Vagina (tissue), 2 donors: ENCODE measurements at places on chromosomes 6 and 20.
A peak's percentile ranks its signal among the peaks of the same experiment; 100 is the strongest.

GRCh38 chr20:34954904-34955230 lies 739 bp downstream of the GSS start:
- DNase-seq, result no peak

- DNase-seq, result no peak
These were observed 248.3 kb downstream of the GRM1 start for GRCh38 chr6:146277142-146277541.

GRCh38 chr6:167163476-167164011 lies 5.8 kb upstream of the GPR31 start:
- no peak for DNase-seq

GRCh38 chr6:2531426-2532215 lies 219.1 kb downstream of the MYLK4 start:
- DNase-seq, result no peak

- DNase-seq, result no peak
These were observed 1418.7 kb downstream of the GRIK2 start for GRCh38 chr6:102812242-102812641.

- DNase-seq, result no peak
These were observed 4.7 kb downstream of the GTSF1L start for GRCh38 chr20:43722153-43722505.

DNA sequence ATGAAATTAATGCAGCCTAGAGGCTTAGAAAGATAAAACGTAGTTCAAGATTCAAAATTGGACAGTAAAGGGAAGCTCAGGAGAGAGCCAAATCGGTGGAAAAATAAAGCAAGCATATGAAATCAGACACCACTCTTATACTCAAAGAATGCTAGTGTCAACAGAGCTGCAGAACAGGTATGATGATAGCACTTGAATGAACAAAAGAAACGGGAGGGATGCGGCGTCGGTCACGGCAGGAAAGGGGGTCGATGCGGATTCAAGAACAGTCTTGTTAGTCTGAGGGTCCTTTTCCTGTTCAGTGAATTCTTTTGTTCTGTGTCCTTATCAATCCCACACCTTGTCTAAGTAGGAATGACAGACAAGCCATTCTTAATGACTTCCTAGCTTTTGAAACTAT lies 114.4 kb downstream of the FOXC1 start:
- no peak for DNase-seq

- DNase-seq, result peak; percentile 98
These were observed 1379.2 kb upstream of the DEFB115 start for GRCh38 chr20:29878281-29878741.

DNA sequence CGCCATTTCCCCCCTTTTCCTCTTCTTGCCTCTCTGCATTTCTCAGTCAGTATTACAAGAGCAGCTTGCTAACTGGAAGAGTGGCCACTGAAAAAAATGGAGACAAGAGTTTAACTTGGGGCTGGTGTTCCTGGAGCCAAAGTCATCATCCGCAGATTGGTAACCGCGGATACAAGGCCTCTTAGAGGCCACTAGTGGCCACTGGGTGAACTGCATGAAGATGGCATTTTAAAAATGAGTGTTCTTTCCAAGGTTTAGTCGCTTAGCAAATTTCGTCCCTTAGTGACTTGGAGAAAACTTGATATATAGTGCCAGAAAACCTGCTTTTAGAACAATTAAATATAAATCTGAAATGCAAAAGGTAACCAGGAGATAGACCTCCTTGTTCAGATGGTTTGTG lies 4.8 kb downstream of the F13A1 start:
- no peak for DNase-seq

DNA sequence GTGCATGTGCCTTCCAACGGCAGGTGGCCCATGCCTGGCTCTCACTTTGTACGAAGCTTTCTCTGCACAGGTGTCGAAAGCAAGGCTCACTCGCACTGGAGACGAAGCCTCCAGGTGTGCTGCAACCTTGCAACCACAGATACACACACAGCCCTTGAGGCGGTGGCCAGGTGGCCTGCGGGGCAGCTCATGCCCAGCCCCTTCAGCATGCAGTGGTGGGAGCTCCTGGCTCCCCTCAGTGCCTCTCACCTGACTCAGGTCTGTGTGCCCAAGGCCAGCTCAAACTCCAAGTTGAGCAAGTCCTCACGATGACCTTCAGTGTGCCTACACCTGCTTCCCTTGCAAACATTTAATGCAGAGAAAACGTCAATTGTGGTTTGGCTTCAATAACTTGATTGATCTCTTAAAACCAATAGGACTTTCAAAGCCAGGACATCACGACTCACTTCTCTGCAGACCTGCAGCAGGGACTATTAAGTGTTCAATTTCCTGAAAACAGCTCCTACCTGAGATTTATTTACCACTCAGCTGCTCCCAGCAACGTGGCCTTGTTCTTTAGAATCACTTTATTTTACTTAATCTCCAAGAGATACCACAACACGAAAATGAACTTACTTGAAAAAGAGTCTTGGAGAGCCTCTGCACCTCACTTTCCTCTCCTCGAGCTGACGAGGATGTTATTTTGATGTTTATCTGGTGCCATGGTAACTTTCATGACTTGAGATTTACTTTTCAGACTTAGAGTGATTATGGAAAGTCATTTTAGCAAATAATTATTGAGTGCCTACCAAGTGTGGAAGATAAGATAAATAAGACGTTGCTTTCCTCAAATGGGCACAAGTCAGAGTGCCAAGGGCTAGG lies 86.3 kb downstream of the SLC22A23 start:
- DNase-seq, result no peak

DNA sequence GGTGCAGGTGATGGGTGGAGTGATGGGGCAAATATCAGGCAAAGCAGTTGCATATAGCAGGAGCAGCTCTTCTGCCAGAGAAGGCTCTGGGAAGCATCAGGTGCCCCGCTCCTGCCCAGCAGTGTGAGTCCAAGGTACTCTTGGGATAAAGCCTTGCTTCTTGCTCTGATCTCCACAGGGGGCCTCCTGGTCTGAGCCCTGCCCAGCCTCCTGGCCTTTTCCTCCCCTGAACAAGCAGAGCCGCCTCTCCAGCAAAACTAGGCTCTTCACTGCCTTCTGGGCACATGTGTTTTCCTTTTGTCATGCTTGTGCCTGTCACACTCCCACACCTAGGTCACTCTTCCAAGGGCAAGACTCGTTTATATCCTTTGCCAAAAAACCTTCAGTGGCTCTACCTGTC lies 34.3 kb downstream of the SIRPA start:
- DNase-seq, result no peak

DNA sequence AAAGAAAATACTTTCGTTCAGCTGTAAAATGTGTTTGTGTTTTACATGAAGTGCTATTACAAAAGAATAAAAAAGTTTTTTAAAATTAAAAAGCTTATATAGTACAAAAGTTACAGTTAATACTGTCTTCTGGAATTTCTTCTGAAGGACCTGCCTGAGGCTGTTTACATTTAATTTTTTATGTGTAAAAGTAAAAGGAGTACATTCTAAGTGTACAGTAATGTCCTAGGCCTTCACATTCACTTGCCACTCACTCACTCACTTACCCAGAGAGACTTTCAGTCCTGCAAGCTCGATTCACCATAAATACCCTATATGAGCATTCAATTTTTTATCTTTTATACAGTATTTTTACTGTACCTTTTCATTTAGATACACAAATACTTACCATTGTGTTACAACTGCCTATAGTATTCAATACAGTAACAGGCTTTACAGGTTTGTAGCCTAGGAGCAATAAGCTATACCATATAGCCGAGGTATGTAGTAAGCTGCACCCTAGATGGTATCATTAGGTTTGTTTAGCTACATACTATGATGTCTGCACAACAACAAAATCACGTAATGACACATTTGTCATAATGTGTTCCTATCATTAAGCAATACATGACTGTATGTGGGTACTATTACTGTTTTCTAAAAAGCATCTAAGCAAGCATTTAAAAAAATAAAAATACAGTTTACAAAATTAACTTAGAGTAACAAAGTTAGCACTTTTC lies 33.0 kb downstream of the RNF146 start:
- no peak for DNase-seq

- DNase-seq, result no peak
These were observed 92.9 kb upstream of the TOX2 start for GRCh38 chr20:43821795-43822194.

DNA sequence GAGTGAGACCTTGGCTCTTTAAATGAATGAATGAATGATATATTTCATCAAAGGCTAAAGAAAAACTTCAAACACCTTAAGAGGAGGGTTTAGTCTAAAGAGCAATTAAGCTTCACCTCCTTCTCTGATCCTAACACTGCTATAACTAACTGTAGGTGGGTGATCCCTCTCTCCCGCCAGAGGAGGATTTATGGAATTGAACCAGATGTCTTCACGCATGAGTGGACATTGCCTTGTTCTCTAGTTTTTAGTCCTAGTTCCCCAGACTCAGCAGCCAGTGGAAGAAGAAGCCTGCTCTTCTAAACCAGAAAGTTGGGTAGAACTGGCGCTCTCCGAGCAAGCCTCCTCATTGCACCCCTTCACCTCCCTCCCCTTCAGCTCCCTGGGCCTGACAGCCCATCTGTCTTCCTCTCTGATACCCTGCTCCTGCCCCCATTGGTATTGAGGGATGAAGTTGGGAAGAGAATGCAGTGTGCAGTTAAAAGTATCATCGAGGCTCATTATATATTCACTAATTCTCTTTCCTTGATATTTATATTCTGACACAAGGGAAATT lies 142.7 kb downstream of the ARID1B start:
- DNase-seq, result no peak

DNA sequence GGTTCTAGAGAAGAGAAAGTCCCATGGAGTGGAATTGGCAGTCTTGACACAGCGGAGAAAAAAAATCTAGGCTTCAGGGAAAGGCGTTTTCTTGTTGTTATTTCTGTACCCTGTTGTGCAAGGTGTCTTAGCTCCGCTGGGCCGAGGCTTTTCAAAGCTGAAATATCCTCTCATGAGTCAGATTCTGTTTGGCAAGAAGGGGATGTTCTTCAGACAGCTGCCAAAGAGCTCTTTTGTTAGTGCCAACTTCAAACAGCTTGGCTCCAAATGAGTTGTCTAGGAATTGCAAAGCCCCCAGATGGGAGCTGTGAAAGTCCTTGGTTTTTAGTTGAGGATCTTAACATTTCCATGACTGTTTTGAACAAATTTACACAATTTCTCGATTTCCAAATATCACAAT lies 45.6 kb downstream of the LRRN4 start:
- DNase-seq, result no peak

DNA sequence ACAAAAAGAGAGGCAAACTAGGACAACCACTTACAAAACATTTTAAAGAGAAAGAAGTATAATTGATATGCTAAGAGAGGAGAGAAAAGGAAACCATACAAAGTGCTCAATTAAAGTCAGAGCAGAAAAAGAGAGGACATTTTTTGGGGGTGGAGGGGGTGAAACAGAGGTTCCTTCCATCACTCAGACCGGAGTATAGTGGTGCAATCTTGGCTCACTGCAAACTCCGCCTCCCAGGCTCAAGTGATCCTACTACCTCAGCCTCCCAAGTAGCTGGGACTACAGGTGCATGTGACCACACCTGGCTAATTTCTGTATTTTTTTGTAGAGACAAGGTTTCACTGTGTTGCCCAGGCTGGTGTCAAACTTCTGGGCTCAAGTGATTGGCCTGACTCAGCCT lies 9.4 kb downstream of the WASF1 start:
- no peak for DNase-seq

DNA sequence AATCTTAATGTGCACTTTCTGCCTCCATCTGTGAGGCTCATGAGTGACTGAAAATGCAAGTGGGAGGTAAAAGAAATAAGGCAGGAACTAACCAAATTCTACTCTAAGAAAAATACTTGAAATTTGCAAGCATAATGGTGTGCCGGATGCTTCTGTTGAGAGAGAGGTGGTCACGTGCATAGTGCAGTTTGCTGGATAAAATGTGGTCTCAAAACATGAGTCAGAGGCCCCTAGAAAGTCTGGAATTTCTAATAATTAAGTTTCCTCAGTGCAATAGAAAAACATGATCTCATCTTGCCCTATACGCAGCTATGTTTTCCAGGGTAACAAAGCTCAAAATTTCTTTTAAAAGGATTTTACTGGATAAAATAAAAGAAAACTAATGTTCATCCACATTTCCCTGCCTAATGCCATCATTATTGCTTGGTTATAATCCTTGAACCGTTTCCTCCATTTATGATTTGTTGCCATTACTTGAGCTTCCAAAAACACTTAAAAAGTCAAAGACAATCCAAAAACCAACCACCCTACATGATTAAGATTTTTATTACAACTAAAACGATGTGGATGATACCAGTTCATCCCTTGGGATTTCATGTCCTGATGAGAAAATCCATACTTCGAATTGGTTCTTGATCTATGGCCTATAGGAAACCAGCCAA lies 351.7 kb upstream of the ARID1B start:
- no peak for DNase-seq

DNA sequence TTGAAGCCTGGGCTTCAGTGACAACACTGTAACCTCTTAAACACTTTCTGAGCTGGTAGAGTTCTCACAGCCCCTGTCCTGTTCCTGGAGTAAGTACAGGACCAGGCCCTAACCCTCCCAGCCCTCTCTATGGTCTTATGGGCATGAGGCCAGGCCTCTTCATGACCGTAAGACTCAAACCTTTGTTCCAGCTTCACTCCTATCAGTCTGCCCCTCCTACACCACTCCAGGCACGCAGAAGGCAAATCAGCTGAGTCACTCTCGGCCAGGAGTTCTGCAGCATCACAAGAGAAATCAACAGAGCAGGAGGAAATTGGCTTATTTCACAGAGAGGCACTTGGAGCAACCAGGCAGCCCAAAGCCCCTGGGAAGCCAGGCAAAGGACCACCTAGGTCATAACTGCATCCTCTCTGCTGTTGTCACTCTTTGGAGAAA lies 25.3 kb upstream of the CHD6 start:
- no peak for DNase-seq

DNA sequence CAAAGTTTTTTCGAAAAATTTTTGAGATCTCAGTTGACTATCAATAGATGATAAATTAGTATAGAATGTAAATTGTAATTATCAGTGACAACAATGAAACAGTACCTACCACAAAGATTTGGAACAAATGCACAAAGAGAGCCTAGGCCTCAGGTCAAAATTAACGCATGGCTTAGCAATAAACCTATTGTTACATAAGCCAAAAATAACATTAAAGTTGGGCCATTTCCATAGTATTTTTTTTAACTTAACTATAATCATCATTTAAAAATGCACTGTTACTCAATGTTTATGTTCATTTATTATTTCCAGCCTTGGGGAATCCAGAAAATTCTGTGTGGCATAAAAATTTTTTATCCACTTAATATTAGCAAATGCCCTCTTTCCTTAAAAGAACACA lies 117.0 kb downstream of the EPB41L2 start:
- no peak for DNase-seq

DNA sequence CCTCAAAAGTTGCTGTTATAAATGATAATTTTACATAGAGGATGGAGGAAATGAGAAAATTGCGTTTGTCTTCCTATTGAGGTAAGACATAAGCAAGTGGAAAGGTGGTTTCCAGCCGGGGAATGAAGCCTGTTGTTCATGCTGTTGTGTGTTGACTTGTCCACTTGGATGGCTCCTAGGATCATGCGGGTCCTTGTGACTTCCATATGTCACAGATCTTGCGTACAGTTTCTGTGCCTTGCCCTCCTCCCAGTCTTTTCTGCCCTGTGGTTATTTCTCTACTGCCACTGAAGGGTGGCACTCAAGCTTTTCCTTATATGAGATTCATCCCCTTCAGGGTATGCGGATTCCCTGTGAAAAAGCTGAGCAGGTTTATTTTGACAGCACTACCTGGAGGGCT lies 116.6 kb downstream of the CARMIL1 start:
- DNase-seq, result no peak
